Muscle of leg (tissue), 16 donors: ENCODE measurements at places on chromosomes 2 and 18. TPM values are rescaled to one million over a fixed set of nuclear protein-coding genes. Genes with fewer than 3 reads are reported as not detected.

The LYPD6B gene
- polyA plus RNA-seq = 3.2 TPM

The PLGLB2 gene
- 1.4 TPM for polyA plus RNA-seq

The KIAA2012 gene
- 0.33 TPM for polyA plus RNA-seq

The CCDC74B gene
- polyA plus RNA-seq = 1.2 TPM

The ATP6V1B1 gene
- 0.43 TPM for polyA plus RNA-seq

The RALBP1 gene
- polyA plus RNA-seq = 49.0 TPM

The FER1L5 gene
- 1.9 TPM for polyA plus RNA-seq

The ZBTB7C gene
- 4.3 TPM for polyA plus RNA-seq

The HOXD11 gene
- polyA plus RNA-seq = 2.1 TPM

DNA sequence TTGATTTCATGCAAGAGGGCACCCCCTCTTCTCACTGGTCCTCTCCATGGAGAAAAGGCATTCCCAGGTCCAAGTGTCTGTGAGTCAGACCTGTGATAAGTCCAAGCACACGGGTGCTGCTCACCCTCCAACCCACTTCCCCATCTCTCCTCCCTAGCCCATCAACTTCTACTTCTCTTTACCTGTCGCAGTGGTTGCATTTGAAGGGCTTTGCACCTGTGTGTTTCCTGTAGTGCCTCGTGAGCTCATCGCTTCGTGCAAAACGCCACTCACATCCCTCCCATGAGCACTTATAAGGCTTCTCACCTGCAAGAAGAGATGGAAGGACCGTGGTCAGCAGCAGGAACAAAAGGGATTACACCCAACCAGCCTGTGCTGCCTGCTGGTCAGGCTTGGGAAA is 77.5 kb downstream of the KLF7 start:
- no peak for DNase-seq

- peak; percentile 66 for DNase-seq
These were observed 964 bp upstream of the ST3GAL5 start for GRCh38 chr2:85889627-85890281.

DNA sequence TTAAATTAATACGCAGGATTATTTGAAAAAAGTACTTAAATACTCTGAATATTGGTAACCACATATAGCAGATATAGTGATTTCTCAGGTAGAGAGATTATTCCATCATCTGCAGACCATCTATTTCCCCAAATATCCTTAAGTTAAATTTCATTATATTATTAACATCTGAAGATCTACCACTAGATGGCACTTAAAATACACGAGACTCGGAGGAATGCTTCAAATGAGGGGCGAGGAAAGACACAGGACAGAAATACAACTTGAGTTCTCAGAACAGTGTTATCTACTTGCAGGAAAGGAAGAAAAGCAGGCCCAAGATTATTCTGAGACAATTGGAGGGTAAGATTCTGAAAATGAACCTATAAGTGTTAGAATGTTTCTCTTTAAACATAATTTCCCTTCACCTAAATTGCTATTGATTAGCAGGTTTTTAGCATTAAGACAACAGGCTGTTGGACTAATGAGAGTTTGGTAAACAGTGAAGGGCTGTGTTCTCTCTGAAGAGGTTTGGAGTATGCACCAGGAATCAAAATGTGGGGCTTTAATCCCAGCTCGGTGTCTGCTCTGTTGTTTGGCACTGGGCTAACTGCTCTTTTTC is 76.9 kb upstream of the GCFC2 start:
- peak; percentile 64 for DNase-seq

DNA sequence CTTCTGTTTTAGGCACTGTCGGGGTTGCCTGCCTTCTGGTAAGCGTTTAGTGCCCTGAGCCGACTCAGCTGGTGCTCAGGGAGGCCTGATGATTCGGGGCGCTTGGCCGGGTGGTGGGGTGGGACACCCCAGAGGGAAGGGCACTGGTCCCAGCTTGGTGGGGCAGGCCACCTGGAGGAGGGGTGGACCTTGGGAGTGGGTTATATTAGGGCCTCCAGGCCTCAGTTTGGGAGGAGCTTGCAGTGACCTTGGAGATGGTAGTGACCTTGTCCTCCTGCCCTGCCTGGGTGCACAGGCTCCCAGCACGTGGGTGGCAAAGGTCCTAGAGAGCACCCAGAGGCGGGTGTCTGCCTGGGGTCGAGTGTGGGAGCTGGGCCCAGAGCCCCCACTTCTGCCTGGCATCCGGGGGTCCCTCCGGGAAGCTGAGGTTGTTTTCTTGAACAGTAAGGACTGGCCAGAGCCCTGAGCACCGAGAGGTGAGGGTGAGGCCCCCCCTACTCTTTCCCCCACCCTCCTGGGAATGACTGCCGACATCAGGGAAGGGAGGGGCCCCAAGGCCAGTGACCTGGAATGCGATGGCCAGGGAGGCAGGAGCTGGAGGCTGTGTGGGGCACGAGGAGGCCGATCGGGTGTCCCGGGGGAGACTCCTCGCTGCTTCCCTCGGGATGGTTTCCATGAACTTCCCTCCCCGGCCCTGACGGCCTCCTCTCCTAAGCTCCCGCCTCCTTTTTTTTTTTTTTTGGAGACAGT is 61.3 kb downstream of the HPCAL1 start:
- no peak for DNase-seq

- DNase-seq = no peak
These were observed 771.6 kb downstream of the DPP10 start for GRCh38 chr2:115214050-115214449.

DNA sequence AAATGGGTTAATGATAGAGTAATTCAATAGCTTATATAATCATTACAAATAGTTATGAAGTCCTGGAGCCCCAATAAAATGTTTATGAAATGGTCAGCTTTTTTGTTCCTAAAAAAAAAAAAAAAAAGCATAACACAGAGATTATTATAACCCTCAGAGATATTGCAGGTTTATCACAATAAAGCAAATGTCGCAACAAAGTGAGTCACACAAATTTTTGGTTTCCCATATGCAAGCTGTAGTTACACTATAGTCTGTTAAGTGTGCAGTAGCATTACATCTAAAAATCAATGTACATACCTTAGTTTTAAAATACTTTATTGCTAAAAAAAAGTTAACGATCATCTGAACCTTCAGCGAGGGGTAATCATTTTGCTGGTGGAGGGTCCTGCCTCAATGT is 20.0 kb downstream of the WDFY1 start:
- no peak for DNase-seq

GRCh38 chr18:8004792-8005191 is 437.7 kb downstream of the PTPRM start:
- DNase-seq = no peak

DNA sequence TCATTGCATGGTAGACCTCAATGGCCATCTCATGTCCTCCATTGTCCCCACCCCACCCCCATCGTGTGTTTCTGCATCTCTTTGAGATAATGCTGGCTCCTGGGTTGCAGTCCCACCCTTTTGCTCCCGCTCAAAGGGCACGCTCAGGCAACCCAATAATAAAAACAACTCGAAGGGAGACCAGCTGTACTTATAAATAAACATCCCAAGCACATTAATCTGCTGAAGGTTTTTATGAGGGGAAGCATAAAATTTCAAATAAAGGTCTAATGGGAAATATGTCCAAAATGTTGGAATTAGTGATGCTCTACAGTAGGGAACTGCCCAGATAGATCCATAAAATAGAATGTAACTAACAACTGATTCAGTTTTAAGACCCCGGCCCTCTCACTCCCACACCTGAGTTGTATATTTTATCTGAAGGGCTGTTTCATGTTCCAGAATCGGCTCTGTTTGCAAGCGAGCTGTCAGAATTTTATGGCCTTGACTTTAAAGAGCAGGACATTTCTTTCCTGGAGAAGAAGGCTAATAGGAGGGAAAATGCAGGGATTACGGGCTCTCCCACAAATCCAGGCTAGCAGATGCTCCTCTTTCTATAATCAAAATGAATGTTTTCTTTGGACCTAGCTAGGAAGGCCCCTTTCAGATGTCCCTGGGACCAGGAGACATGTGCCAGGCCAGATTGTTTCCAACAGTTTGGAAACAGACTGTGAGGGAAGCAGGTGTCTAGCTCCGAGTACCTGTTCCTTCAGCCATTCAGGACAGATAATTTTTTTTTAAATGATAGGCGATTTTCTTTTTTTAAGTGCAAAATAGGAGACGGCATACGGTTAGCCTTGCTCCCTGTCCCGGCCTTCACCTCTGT is 103.7 kb downstream of the APOB start:
- DNase-seq = no peak

- DNase-seq = peak; percentile 48
These were observed 80.3 kb downstream of the DYNAP start for GRCh38 chr18:54671291-54671881.

DNA sequence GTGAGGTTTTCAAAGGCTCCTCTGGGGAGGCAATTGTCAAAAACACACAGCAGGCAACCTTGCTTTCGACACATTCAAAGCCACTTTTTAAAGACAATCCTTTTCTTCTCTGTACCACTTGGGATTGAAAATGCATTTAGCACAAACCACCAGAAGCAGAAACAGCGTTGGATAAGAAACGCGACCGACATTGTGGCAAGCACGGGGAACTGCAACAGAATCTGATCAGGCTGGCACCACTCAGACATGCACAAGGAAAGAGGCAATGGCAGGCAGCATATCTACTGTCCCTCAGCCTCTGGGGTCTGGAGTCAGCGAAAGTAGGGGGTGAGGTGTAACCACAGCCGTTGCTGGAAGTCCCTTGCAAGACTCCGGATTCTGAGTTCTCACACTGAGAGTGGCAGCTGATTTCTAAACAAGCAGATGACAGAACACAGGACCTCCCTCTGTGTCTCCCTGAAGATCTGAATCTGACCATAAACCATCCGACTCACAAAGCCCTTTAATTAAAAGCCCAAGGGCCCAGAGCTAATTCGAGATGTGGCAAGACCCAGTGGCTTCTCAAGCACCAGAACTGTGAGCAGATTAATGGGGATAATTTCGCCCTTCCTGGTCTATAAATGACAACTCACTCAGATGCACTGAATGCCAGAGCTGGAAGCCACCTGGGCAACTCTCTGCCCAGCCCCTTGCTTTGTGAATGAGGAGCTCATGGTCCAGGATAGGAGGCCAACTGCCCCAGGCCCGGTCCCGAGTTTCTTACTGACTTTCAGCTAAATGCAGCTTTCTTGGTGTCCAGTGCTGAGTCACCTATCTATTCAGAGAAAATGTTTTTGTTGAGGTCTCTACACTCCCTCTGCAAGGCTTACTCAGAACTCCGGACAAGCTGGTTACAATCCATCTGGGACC is 29.6 kb downstream of the CYRIA start:
- DNase-seq = no peak

DNA sequence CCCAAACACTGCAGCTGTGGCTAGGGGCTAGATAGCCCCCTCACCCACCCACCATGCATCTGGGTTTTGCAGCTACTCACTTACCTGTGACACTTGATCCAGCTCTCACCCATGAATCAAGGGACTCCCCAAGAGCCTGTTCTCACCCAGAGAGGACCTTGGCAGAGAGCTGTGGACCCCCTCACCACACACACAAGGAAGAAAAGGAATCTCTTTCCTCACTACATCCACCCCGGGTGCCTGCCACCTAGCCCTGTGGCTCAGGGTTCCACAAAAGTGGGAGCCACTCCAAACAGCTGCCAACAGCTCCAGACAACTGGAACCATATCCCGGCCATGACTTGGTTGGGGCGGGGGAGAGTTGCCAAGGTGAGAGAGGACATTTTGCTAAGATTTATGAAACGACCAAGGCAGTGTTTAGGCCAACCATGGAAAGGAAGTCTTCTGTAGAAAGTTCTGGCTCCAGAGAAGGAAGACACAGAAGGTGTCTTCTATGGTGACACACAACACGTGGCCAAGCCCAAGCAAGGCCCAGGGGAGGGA is 522.1 kb upstream of the RAB6C start:
- no peak for DNase-seq
